ENCODE measurements at places on chromosomes 7 and 10. TPM values are rescaled to one million over a fixed set of nuclear protein-coding genes. Genes with fewer than 3 reads are reported as not detected.

- DNase-seq, result no peak
These were observed at the start of gene EBF3 for GRCh38 chr10:129963641-129964501. EBF3 (minus strand) TSS chr10:129964274; CDS start chr10:129963768, 506 bp downstream.

- no peak for DNase-seq
These were observed 64.1 kb upstream of the GNA12 start for GRCh38 chr7:2908103-2908683.

GRCh38 chr10:110244550-110244949 is 37.1 kb downstream of the MXI1 start:
- DNase-seq, result no peak

DNA sequence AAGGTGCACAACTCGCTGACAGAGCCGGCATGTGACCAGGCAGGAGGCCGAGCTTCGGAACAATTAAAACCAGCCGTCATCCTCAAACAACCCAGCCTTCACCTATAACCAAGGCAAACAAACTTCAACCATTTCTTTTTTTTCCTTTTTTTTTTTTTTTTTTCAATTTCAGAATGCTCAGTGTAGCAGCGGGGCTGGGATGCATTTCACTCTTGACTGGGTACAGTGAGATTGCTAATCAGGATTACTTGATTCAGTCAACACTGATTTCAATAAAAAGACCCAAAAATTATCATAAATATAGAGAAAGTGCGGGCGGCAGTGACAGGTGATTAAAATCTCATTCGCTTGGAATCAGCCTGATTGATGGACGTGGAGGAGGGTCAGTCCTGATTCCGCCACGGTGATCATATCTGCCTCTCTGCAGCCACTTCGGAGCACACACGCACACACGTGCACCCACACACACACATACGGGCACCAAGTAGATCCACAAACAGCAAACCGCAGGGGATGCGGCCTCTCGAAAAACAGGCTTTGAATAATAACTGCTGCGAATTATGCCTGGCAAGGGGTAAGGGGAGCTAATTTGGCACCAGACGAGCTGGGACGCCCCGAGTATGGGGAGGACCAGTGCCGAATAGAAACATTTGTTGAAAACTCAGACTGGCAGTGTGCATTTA is 31.2 kb downstream of the EBF3 start:
- DNase-seq, result no peak

DNA sequence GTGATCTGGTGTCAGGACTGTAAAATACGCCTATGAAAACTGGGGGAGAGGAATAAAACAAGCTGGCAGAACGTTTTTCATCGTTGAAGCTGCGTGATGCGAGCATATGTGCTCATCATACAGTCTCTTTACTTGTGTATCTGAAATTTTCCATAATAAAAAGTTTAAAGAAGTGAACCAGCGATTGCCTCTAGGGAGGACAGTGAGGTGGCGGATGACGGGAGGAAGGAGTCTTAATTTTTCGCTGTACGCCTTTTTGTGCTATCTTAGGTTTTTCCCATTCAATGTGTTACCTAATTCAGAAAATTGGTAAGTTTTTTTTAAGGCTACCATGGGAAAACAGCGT is 891 bp upstream of the WAPL start:
- DNase-seq, result no peak

GRCh38 chr10:104327745-104328645 is 10.3 kb downstream of the ITPRIP start:
- no peak for DNase-seq

DNA sequence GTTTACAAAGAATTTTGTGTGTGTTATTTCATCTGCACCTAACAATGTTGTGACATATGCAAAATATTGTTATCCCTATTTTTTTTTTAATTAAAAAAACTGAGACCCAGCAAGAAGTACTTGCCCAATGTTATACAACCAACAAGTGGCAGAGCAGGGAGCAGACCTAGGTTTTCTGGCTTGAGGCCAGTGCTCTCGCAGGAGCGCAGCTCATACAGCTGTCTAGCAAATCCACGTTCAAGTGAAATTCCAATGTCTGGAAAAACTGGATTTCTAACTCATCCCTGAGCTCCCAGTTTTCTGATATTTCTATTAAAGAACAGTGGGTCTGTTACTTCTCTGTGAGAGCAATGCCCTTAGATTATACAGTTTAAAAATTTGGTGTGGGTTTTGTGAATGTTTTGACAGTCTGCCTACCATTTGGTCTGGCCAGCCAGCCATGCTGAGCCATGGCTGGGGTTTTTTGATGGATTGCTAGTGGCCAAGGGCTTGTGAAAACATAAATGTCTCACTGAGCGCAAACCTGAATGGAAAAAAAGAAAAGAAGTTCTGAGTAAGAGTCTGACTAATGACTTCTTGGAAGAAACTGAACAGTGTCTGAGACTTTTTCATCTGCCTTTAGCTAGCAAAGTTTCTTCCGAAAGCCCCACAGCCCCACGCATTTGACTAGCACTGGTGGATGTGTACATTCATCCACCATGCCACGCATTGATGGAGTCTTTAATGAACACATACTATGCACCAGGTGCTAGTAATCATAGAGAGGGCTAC is 15.4 kb upstream of the PRF1 start:
- peak; percentile 7 for DNase-seq

- DNase-seq, result no peak
These were observed 1.8 kb downstream of the GNG11 start for GRCh38 chr7:93923296-93923695.

DNA sequence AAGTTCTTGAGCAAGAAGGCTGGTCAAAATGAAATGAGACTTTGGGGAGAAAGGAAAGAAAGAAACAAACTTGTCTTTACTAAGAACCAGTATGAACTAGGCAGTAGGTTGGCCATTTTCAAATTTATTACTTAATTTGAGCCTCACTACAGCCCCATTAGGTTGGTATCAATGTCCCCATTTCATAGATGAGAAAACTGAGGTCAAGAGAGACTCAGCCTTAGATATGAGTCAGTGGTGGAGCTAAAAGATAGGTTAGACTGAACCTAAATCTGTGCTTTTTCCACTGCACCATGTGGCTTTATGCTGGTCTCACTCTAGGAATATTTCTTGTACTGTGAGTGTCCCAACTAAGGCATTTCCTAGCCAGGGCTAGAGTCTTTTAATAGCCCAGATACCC is 8.8 kb downstream of the ZNF503 start:
- DNase-seq, result no peak

DNA sequence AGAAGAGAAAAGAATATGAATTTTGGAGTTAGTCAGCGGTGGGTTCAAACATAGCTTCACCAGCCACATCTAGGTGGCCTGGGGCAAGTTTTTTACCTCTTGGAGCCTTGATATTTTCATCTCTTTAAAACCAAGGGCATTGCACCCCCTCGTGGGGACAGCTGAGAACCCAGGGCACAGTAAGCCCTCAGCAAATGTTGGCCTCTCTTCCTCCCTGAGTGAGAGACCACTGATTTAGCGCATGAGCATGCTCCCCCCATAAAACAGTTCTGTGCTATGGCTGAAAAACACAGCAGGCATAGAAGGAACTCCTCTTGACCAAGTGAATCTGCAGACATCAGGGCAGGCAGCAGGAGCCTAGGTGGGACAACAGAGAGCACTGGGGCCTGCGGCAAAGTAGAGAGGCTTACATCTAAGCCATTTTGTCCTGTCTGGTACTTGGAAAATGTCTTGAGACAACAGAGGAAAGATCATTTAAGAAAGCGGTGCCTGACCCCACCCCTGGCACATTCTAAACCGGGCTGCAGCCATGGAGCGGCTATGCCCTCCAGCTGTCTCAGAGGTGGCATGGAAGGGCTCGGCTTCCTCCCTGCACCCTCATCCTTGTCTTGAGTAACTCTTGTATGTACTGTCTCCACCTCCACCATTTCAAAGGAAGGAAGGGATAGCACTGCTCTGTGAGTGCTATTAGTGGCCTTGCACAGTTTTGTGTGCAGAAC is 94.7 kb downstream of the ARHGAP22 start:
- DNase-seq, result no peak

DNA sequence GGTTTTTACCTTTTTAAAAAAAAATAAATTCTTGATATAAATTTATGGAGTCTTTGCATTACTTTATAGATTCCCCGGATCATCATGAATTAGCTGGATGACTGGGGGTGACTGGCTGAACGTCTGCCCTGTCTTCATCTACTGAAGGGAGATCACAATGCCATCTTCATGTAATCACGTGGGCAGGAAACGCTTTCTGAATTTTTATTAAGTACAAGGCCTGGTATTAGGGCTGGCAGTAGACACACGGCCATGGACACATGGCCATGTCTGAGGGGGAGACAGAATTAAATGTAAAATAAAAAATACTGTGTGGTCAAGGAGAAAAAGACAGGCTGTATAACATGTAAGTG is 111.2 kb downstream of the VIPR2 start:
- no peak for DNase-seq

- no peak for DNase-seq
These were observed 164.4 kb downstream of the GLRX3 start for GRCh38 chr10:130300608-130301020.

GRCh38 chr7:128188396-128189230 is 52.5 kb upstream of the LEP start:
- DNase-seq, result no peak

GRCh38 chr10:94963901-94964300 is 25.4 kb downstream of the CYP2C9 start:
- DNase-seq, result no peak

GRCh38 chr7:151085691-151086620 is at the start of gene AGAP3:
AGAP3 (plus strand) TSS chr7:151086475; CDS start chr7:151086742, 267 bp downstream.
- DNase-seq, result no peak

GRCh38 chr10:6198171-6198570 is 4.6 kb upstream of the PFKFB3 start:
- DNase-seq, result no peak

DNA sequence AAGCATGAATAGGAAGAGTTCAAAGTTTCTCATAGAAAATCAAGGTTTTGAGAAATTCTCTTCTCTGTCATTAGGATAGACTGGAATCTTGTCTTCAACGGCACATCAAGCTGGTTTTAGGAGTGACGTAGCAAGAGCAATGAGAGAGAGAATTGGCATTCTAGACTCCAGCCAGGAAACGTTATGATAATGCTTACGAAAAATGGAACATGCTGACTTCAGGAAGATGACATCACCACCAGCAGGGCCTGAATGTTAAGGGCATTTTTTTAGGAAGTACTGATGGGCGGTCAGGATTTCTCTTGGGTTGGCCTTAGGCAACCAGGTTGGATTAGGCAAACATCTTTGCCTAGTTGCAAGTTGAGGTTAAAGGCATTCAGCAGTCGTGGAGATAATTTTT is 213.2 kb upstream of the CTBP2 start:
- no peak for DNase-seq

DNA sequence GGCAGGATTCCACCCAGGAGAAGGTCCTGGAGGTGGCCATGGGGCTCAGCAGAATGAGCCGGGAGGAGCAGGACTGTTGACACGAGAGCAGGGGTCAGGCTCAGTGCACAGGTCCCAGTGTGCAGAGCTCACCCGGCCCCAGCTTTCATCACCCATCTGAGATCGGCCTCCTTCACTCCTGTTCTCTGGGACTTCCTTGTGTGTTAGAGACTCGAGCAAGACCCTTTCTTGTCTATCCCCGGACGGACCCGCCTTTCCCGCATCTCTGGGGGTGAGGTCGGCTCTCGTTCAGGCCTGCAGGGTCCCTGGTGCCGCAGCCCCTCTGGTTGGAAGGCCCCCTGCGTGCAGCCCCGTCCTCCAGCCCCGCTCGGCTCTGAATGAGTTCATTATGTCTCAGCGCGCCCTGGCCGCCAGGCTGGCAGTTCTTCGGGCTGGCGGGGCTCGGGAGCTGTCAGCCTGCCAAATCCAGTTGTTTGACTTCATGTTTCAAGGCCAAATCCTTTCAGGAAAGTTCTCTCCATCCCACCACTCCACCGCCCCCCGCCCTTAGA is 127.9 kb downstream of the LHPP start:
- no peak for DNase-seq

GRCh38 chr7:131011976-131012375 is 278.0 kb upstream of the KLF14 start:
- peak; percentile 68 for DNase-seq

- no peak for DNase-seq
These were observed 951.0 kb downstream of the TYW1 start for GRCh38 chr7:67947646-67948045.

DNA sequence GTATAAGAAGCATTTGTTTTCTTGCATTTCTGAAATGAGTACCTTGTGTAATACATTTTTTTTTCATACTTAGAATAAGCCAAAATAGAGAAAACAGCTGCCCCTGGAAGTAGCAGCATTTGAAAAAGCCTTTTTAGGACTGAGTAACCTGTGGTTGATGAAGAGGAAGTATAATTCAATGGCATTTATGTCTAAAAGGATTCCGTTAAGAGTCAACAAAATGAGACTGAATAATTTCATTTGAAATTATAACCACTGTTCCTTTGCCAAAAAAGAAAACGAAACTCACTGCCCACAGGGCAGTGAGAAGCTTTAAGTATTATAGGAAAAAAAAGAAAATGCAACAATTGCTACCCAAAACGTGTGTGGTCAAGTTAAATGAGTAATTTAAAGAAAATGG is 705.6 kb upstream of the PHF14 start:
- DNase-seq, result no peak

GRCh38 chr7:46490406-46490805 is 569.3 kb upstream of the IGFBP3 start:
- no peak for DNase-seq

DNA sequence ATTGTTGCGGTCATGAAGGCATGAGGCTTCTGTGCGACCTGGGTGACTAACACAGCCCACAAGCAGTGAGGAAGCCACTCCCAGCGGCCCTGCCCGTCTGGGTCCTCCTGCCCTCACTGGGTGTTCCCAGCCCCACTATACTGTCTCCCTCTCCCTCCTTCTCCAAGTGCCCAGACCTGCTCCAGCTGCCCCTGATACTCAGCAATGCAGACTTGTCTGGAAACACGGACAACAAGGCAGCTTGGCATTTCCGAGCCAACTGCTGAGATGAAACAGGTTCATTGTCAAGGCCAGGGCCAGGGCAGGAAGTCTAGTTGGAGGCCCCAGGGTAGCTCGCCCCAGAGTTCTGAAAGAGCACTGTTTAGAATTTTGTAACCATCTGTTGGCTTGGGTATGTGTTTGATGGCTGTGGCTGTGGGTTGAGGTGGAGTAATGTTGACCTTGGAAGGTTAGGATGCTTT is 95.7 kb downstream of the RBM20 start:
- DNase-seq, result no peak

NEURL1 gene
- 0.67 TPM for polyA plus RNA-seq

NUTM2E gene
- polyA plus RNA-seq, result 0.09 TPM

SEC23IP gene
- 54.9 TPM for polyA plus RNA-seq

ELN gene
- 2.8 TPM for polyA plus RNA-seq

KIF20B gene
- polyA plus RNA-seq, result 4.5 TPM

GPR15LG gene
- not detected for polyA plus RNA-seq

CADPS2 gene
- polyA plus RNA-seq, result 0.35 TPM

ETV1 gene
- 14.9 TPM for polyA plus RNA-seq

SH2B2 gene
- polyA plus RNA-seq, result 0.89 TPM

LRRC27 gene
- 12.9 TPM for polyA plus RNA-seq

CCDC71L gene
- 15.8 TPM for polyA plus RNA-seq

ARMC3 gene
- not detected for polyA plus RNA-seq

RAMP3 gene
- not detected for polyA plus RNA-seq

All from AG04450 (cell line).